ENCODE measurements at places on chromosomes 2 and 18.

- DNase-seq: no peak
Observed at GRCh38 chr2:11877764-11878163, 131.3 kb downstream of the LPIN1 start.

DNA sequence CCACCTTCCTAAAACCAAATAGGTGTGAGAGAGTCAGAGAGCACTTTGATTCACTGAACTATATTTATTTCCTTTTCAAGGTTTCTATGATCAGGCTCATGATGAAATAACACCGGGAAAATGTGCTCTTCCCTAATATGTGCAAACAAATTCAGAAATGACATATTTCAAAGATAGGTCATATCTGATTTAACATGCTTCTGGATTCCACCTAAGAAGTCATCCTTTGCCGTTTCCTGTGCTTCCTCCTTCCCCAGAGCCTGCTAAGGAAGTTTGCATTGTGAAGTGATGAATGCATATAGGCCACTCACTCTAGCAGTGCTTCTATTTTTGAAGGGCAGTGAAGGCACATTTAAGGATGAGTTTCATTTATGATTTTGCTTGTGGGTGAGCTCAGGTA, 327.6 kb downstream of the TDRD15 start:
- no peak for DNase-seq

DNA sequence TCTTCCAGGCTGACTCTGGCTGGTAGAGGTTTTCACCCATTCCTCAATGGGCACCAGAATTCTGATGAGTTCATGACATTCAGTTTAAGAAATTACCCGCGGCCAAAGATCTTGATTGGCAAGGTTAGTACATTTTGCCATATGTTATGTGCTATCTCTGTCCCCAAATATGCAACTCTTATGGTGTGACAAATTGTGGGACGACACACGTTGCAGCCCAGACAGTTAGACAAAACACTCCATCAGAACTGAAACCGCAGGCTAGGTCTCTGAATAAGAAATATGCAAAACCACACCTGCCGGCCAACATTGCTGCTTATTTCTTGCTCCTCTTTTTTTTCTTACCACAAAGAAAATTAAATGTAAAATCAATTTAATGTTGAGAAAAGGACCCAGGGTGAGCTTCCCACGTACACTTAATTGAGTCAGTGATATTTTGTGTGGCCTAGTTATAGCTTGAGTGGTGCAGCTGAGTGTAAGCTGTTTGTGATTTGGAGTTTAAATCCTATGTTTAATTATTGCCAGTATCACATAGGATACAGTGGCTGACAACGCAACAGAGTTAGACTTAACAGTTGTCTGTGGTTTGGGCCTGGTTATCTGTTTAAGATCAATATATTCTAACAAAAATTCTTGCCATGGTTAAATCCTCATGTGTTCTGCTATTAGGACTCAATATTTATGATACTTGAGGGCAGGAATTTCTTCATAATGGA, 35.7 kb upstream of the LTBP1 start:
- no peak for DNase-seq

DNA sequence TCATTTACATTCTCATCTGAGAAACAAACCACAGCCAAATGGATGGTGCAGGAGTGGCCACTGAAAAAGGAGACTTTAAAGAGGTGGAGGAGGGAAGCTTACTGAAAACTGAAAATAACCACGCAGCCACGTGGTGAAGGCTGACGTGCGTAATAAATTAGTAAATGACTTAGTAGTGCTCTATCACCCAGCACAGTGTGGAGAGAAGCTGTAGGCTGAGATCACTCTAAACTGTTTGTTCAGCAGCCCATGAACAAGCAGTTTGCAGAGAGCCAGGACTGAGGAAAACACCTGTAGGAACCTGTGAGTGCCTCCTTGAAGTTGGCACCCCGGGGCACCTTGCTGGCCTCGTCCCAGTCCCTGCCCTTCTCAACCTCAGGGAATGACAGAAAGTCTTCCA, 193.0 kb downstream of the TXNL1 start:
- no peak for DNase-seq

- DNase-seq: no peak
Observed at GRCh38 chr18:3594760-3595368, 144.9 kb downstream of the TGIF1 start.
